ENCODE measurements at places on chromosomes 5 and 9. TPM values are rescaled to one million over a fixed set of nuclear protein-coding genes. Genes with fewer than 3 reads are reported as not detected.

Gene NRG2
- total RNA-seq = 0.13 TPM

DNA sequence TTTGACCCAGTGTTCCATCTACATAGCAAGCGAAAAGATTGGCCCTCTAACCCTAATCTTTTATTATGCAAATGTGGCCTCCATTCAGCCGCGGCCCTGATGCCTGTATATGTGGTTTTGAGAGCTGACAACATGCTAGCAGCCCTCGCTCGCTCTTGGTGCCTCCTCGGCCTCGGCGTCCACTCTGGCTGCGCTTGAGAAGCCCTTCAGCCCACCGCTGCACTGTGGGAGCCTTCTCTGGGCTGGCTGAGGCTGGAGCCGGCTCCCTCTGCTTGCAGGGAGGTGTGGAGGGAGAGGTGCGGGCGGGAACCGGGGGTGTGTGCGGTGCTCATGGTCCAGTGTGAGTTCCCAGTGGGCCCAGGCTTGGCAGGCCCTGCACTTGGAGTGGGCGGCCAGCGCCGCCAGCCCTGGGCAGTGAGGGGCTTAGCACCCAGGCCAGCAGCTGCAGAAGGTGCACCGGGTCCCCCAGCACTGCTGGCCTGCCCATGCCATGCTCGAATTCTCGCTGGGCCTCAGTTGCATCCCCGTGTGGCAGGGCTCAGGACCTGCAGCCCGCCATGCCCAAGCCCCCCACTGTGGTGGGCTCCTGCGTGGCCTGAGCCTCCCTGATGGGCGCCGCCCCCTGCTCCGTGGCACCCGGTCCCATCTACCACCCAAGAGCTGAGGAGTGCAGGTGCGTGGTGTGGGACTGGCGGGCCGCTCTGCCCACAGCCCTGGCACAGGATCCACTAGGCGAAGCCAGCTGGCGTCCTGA lies 757.5 kb upstream of the CTNND2 start:
- DNase-seq = no peak

- no peak for DNase-seq
These were observed 76.7 kb downstream of the RAB24 start for GRCh38 chr5:177226860-177227259.

DNA sequence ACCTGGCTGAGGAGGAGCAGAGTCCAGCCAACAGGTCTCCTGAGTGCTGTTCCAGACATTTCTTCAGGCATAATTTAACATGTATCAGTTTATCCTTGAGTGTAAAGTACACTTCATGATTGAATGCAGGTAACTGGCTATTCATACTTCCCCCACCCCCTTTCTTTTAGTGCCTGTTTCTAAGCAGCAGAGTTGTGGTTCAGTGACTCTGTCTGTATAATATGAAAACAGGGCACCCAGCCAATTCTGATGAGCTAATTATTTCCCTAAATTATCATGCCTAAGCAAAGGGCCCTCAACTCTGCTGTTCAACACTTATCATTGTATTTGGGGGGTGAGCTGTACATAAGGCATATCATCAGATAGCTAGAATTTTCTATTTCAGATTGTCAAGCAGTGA lies 51.9 kb upstream of the ZSWIM6 start:
- no peak for DNase-seq

DNA sequence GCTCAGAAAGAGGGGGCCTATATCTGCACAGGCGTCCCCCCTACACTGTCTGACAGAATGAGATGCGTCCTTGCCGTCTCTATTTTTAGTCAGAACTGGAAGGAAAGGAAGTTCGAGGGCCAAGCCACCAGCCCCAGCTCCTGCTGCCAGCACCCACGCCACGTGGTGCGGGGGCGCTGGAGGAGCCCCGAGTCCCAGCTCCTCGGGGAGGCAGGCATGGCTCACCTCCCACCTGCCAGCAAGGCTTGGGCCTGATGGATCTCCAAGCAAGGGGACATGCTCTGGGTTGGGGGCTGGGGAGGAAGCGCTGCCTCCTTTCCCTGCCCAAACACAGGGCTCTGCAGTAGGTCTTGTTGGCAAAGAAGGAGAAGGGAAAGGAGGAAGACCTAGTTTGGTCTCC lies 80.3 kb upstream of the ARAP3 start:
- no peak for DNase-seq

- peak; percentile 59 for DNase-seq
These were observed 280.1 kb upstream of the PUM3 start for GRCh38 chr9:3124001-3124400.

Measured in neural progenitor cell (in vitro differentiated cells).